GM12891 (cell line): ENCODE measurements at places on chromosomes 7 and 10.

GRCh38 chr10:121753726-121754476 lies 155.7 kb upstream of the FGFR2 start:
- peak; percentile 11 for DNase-seq

DNA sequence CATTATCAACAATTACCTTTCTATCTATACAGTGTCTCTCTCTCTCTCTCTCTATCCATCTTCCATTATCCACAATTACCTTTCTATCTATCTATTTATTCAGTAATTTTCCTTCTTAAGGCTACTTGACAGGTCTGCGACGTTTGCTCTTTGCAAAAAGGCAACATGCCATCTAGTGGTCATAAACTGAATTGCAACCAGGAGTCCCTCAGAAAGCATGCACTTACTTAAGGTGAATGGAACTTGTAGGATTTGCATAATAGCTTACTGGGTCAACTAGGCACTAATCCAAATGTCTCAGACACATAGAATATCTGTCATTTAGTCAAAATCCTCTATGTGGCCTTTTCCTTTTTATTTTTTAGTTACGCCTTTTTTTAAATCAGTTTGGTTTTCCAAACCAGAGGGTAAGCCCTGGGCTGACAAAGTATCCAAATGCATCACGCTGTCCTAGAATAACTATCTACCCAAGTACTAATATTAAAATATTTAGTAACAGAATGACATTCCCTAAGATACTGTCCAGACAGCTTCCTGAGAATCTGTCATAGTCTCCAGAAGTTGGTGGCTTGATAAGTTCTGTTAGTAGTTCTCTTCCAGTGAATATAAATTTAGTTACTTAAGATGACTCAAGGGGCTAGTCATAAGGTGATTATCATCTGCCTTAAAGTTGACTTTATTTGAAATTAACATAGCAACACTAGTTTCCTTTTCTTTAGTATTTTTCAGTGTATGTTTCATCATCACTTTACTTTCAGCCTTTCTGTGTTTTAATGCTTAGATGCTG lies 208.3 kb downstream of the PPP1R3A start:
- peak; percentile 6 for DNase-seq

DNA sequence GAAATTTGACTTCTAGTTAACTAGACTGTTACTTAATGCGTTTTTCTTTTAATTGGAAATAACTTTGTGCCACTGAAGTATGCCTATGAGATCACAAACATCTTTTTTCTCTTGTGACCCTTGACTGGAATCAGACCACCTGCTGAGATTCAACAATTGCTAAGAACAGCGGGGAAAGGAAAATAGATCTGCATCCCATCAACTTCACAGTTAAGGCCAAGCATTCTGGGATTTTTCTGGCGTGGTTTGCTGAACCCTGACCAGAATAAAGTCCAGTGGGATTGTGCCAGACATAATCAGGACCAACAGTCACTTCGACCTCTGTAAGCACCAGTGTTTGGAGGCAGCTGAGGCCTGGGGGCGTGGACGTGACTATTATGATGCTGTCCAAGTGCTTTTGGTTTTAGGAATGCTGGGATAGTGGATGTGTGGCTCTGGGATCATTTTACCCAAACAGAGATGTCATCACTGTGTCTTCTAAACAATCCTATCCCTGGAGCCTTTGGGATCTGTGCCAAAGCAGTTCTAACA lies 373.3 kb upstream of the PRKCQ start:
- no peak for DNase-seq

DNA sequence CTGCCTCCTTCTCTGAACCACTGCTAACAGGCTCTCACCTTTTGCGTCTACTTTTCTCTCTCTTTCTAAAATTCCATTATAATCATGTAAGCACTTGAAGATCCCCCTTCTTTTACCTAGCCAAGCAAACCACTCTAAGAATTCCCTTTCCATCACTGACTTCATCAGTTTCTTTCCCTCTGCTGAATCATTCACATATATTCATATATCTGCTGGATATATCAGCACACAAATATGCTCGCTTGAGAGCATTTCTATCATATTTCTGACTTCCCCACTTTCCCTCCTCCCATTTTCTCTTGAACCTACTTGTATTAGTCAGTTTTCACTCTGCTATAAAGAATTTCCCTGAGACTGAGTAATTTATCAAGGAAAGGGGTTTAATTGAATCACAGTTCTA lies 84.2 kb upstream of the LRRN3 start:
- DNase-seq: no peak

- DNase-seq: no peak
Measured at GRCh38 chr10:22259280-22259679, 41.5 kb upstream of the EBLN1 start.

DNA sequence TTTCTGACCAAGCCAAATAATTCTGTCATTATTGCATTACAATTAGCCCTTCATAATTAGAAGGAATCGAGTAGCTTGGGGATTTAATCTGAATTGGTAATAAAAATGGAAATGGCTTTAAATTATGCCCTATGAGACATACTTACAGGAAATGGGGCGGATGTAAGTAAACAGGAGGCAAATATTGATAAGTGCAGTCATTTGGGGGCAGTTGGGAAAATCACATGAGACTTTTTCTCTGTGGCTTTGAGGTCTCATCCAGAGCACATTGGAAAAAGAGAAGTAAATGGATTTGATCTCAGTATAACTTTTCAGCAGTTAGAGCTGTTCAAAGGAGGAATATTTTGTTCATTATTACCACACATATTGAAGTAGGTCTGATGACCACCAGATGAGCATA lies 307.8 kb upstream of the POM121L12 start:
- DNase-seq: no peak

DNA sequence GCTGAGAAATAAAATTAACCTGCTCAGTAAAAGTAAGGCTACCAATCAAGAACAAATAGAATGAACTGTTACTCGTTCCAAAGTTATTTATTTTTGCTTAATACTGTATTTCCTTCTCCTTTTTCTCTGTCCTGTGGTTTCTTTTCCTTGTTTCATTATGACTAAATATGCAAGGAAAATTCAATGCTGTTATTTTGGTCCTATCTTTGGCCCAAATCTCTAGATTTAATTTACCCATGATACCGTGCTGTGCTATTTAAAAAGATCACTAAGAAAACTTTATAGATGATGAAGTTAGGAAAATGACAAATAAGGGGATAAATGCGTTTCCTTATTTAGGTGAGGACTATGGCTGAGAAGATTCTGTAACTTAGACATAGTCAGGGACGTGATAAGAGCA lies 45.3 kb upstream of the FAM133B start:
- DNase-seq: no peak

DNA sequence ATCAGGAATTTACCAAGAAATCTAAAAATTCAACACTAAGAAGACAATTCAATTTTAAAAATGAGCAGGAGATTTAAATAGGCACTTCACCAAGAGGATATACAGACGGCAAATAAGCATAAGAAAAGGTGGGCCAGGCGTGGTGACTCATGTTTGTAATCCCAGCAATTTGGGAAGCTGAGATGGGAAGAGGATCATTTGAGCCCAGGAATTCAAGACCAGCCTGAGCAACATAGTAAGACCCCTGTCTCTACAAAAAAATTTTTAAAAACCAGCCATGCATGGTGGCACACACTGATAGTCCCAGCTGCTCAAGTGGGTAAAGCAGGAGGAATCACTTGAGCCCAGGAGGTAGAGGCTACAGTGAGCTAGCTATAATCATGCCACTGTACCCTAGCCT lies 3.5 kb upstream of the AKR1D1 start:
- DNase-seq: no peak

- no peak for DNase-seq
Measured at GRCh38 chr7:54985426-54986330, 33.1 kb upstream of the EGFR start.

GRCh38 chr7:108908456-108908855 lies 338.8 kb downstream of the DNAJB9 start:
- DNase-seq: no peak

- peak; percentile 40 for DNase-seq
Measured at GRCh38 chr10:120423431-120424197, 33.4 kb upstream of the PLPP4 start.

DNA sequence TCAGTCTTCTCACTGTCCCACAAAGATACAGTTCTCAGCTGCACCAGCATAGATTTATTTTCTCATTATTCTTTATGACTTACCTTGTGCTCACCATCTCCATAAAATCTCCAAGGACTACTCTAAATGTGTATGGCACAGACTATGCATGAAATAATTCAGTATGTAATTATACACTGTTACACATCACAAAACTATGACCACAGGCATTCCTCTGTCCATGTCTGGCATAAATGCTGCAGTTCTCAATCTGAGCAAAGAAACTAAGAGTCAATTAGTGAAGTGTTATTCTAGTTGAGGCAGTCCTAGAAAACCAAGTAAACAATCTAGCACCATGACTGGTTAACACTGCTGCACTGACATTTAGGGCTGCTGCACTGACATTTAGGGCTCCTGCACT lies 2.7 kb downstream of the CYCS start:
- DNase-seq: no peak

DNA sequence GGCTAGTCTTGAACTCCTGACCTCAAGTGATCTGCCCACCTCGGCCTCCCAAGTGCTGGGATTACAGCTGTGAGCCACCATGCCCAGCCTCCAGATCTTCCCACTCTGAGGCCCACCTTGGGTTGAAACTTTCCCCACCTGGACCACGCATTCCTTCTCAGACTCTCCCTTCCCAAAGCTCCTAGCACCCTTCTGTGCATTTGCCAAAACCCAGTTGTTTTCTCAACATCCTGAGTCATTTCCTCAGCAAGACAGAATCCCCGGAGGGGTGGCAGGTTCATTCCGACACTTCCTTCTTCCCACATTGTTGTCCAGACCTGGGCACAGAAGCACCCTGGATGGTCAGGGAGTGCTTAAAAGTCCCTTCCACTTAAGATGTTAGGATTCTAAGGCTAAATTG lies 28.9 kb downstream of the BAG3 start:
- DNase-seq: no peak

DNA sequence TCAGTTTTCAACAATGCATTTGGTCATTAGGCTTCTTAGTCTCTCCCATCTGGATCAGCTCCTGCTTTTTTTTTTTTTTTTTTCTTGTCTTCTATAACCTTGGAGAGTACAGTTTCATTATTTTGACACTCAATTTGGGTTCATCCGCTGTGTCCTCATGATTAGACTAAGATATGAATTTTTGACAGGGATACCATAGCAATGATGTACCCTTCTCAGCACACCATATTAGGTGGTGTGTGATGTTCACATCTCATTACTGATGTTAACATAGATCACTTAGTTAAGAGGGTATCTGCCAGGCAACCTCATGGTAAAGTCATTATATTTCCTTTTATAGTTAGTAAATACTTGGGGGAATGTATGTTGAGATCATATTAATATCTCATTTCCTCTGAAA lies 445.5 kb upstream of the IGFBP3 start:
- no peak for DNase-seq

- no peak for DNase-seq
Measured at GRCh38 chr10:80540981-80541750, 3.5 kb downstream of the SH2D4B start.

DNA sequence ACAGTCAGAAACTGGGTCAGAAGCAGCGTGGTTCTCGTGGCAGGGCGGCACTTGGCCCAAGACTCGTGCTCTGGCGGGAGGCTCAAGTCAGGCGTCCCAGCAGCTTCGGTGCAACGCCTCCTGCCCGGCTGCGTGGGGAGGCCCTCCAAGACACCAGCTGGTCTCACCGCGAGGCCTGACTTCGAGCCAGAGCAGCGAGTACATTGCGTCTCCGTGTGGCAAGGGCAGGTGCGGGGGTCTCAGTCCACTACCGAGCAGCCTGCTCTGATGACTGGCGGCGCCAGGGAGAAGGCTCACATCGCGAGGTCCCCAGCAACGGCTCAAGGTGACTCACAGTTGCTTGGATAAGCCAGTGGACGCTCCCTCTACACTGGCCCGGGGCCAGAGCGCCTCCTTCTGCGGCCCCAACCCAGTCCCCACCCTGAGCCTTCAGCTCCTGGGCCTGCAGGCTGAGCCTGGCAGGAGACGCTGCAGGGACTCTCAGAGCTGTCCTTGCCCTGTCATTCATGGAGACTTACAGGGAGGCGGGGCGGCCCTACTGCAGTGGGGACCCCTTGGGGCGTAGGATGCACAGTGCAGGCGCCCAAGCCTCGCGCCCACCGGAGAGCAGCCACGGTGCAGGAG lies 41.9 kb upstream of the PRKAR1B start:
- DNase-seq: no peak
